ENCODE measurements at places on chromosomes 16 and 17. TPM values are rescaled to one million over a fixed set of nuclear protein-coding genes. Genes with fewer than 3 reads are reported as not detected.

NAGS gene
- 0.92 TPM for total RNA-seq

GRCh38 chr17:72119873-72120641, 763 bp upstream of the SOX9 start:
- DNase-seq: no peak

GRCh38 chr17:70128727-70129238, 40.5 kb upstream of the KCNJ2 start:
- no peak for DNase-seq

- DNase-seq: no peak
Measured at GRCh38 chr16:47477679-47478078, 16.5 kb downstream of the PHKB start.
